ENCODE measurements at places on chromosomes 4 and X.

DNA sequence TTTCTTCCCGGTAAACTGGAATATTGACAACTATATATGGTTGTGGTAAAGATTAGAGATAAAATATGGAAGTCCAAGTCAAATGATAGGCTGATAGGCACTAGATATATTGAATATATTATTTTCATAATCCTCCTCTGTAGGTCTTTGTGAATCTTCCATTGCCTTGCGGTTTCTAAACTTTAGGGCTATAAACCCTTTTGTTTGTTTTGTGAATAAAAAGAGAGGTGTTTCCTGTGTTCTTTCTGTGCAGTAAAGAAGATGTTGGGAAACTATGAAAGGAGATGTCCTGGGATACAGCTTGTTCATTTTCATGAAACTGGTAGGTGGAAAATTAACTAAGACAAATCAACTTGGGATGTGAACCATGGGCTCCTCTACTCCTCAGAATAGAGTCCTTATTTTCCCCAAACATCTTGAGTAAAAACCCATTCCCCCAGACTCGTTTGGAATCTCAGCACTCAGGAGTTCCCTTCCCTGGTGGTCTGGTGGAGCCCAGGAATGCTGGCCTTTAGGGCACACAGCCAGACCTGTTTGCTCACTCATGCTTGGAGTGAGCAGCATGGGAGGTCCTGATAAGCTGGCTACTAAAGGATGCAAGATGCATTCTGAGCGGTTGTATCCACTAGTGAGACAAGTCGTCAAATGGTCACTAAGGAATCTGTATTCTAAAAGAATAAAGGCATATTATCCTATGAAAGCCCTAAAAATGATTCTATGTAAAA is 22.2 kb downstream of the PRDM8 start:
- H3K4me3 ChIP-seq = no peak overlapping the region
- no peak for DNase-seq
- H3K4me1 ChIP-seq = peaks cover 5% of the 10 kb centered on the region
- H3K27me3 ChIP-seq = no peaks in the 10 kb centered on the region
- H3K27ac ChIP-seq = no peak overlapping the region

GRCh38 chr4:47615385-47615784 is 130.3 kb downstream of the ATP10D start:
- no peak overlapping the region for H3K4me3 ChIP-seq
- no peaks in the 10 kb centered on the region for H3K27me3 ChIP-seq
- peak; percentile 20 for DNase-seq
- no peaks in the 10 kb centered on the region for H3K4me1 ChIP-seq
- H3K36me3 ChIP-seq = peaks cover 5% of the 10 kb centered on the region

DNA sequence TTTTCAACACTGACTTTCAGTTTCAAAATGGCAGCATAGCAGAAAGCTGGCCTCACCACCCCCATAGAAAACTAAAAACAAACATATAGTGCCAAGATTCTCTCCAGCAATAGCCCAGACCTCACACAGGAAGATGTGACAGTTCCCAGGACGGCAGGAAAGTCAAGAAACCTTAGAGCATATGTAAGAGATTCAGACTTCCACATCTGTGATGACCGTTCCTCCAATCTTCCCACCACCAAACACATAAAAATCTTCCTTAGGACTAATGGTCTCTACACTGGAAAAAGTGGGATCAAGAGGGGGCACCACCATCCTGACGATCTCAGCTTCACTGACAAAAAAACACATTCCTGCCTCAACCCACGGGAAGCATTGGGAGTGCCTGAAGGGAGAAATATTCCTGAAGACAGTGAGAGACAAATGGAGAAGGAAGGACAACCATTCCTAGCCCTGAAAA is 134.1 kb upstream of the CPXCR1 start:
- peak overlapping the region; percentile 5 for H3K27ac ChIP-seq
- H3K4me3 ChIP-seq = no peak overlapping the region
- peak; percentile 0 for DNase-seq
- H3K36me3 ChIP-seq = no peaks in the 10 kb centered on the region

- peaks cover 13% of the 10 kb centered on the region for H3K36me3 ChIP-seq
- H3K4me3 ChIP-seq = no peak overlapping the region
- no peaks in the 10 kb centered on the region for H3K4me1 ChIP-seq
- H3K27me3 ChIP-seq = no peaks in the 10 kb centered on the region
- no peak for DNase-seq
Measured at GRCh38 chr4:102692474-102692873, 68.3 kb downstream of the MANBA start.

- peaks cover 54% of the 10 kb centered on the region for H3K27me3 ChIP-seq
- DNase-seq = peak; percentile 32
- no peaks in the 10 kb centered on the region for H3K4me1 ChIP-seq
- H3K36me3 ChIP-seq = no peaks in the 10 kb centered on the region
- no peak overlapping the region for H3K27ac ChIP-seq
- no peak overlapping the region for H3K4me3 ChIP-seq
Measured at GRCh38 chrX:106791495-106791894, 11.0 kb upstream of the TBC1D8B start.

All from MCF 10A (cell line).